NCI-H1048 (cell line): ENCODE measurements at places on chromosomes 7 and 10.

DNA sequence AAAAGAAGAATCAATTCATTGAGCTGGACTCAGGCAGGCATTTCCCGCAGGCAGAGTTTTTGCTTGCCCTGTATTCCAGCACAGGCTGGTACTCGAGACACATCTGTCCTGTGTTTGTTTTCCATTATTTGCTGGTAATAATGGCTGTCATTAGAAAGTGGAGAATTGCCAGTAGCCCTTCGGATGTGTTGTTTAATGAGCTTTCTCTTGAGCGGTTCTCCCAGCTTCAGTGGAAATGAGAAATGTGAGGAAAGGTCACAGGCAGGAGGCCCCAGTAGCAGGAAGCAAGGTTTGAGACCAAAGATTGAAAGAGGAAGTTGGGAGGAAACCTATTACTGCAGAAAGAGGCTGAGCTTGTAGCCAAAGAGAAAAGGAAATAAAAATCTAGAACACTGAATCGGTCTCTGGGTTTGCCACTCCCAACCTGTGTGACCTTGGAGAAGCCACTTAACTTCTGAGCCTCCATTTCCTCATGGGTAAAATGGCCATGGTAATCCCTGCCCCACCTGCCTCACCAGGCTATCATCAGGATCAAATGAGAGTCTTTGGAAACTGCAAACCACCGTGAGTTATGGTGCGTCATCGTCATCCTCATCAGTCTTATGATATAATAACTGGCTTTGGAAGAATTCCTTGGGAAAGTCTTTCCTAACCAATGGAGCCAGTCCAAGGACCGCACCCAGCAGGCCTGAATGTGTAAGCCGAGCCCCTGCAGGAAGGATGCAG, 67.7 kb downstream of the TACR2 start:
- DNase-seq: no peak

- DNase-seq: no peak
Measured at GRCh38 chr10:92418891-92419290, 127.9 kb downstream of the MARCHF5 start.

- DNase-seq: no peak
Measured at GRCh38 chr7:55178863-55179773, 160.3 kb downstream of the EGFR start.

GRCh38 chr10:114482480-114483304, 78.4 kb upstream of the AFAP1L2 start:
- DNase-seq: no peak

GRCh38 chr10:103888113-103888841, 29.7 kb downstream of the STN1 start:
- DNase-seq: peak; percentile 6

DNA sequence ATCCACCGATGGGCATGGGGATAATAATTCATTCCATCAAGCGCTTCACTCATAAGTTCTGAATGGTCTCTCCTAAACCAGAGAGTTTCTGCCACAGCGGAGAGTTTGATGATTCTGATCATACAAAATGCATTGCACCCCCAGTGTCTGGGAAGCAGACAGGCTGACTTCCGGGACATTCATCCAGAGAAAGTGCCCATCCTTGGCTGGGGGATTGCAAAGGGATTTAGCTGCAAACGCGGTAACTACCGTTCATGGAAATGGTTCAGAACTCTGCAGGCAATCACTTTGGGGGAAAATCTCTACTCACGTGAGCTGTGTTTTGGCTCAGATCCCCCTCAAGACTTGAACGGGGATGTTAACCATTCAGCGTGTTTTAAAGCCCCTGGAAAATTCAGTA, 33.4 kb upstream of the CALN1 start:
- DNase-seq: no peak
